ENCODE measurements at places on chromosomes 2 and 18.

GRCh38 chr2:27627963-27628766 is 647 bp downstream of the CCDC121 start:
- DNase-seq = no peak

DNA sequence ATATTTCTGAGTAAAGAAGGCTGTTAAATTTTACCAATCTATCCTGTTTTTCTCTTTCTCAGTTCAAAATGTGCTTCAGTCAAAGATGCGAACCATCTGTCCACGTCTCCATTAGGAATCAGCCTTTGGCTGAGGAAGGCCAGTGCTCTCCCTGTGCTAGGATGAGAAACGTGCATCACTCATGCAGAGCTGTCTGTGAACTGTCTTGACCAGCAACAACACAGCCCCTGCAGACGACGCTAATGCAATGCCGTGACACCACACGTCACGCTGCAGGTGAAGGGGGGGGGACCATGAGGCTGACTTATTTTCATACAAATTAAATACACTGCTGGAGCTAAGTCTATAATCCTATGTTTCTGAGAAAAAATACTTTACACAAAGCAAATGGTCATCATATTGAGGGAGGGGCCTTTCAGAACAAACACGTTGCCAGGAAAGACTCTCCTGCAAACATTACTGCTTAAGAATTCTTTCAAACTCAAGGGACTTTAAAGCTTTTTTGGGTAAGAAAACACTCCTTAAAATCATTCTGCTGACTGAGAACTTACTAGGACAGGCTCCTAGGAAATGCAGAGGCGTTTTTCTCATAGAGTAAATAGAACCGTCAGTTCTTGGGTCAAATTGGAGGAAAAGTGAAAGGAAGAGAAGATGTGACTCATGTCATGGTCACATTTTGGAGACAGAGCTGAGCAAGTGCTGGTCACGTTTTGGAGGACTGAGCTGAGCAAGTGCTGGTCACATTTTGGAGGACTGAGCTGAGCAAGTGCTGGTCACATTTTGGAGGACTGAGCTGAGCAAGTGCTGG is 97.0 kb downstream of the MBP start:
- DNase-seq = no peak

- DNase-seq = no peak
Measured at GRCh38 chr2:85605406-85606115, 3.1 kb upstream of the TMEM150A start.

- no peak for DNase-seq
Measured at GRCh38 chr18:42969366-42969765, 146.1 kb downstream of the RIT2 start.

DNA sequence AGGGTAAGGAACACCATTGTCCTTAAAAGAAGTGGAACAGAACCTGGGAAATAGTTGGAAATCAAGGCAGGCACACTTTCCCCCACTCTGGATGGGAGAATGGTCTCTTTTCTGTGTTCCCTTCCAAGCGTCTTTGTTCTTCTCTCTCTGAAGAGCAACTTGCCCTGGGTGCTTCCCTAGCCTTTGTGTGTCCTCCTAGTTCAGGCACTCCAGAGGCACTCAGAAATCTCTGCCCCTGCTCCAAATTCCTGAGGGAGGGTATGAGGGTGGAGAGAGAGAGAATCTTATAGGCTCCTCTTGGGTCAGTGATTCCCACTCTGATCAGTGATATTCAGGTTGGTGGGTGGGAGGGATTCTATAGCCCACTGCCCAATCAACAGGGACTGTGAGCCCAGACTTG is 8.8 kb upstream of the SIX2 start:
- no peak for DNase-seq

- no peak for DNase-seq
Measured at GRCh38 chr2:74025971-74026612, 41.4 kb downstream of the TET3 start.
